Panc1 (cell line): ENCODE measurements at places on chromosomes 6 and 20.

- no peak for DNase-seq
Observed at GRCh38 chr20:2760952-2761305, 39.5 kb downstream of the CPXM1 start.

- DNase-seq, result no peak
Observed at GRCh38 chr6:42702200-42702599, 20.2 kb downstream of the PRPH2 start.

- DNase-seq, result no peak
Observed at GRCh38 chr6:143901885-143902750, 37.8 kb downstream of the ZC2HC1B start.

GRCh38 chr6:37579444-37580067 lies 79.9 kb upstream of the CCDC167 start:
- DNase-seq, result no peak

- no peak for DNase-seq
Observed at GRCh38 chr6:163008626-163009025, 280.9 kb downstream of the PACRG start.

- no peak for DNase-seq
Observed at GRCh38 chr20:57139342-57140093, 126.9 kb downstream of the BMP7 start.

DNA sequence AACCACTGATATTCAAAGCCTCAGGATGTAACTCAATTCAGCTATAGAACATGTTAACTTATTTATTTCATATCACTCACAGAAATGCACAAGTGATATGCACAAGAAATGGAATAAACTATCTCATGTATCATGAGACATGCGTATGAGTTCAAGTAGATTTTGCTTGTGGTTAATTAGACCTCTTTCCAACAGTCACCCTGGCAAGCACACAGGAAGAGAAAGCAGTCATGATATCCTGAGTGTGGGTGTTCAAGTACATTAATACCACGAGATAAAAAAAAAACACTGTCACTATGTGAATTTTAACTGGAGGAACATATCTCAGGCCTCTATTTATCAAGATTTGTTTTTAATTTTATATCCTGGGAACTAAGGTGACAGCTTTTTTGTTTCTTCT lies 64.2 kb downstream of the LAMP5 start:
- DNase-seq, result no peak

DNA sequence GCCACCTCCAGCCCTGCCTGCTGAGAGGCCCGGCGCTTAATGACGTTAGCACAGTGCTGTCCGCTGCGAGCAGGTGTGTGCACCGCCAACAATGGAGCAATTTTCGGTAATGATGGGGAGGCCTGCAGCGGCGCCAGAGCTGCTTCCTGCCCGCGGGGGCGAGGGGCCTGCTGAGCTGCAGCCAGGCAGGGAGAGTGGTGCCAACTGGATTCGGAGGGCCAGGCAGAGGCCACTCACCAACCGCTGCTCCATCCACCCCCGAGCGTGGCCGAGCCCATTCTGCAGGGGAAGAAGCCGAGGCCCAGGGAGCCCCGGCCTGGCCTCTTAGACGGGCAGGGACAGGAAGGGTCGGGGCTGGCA lies 9.6 kb downstream of the HRH3 start:
- DNase-seq, result no peak

DNA sequence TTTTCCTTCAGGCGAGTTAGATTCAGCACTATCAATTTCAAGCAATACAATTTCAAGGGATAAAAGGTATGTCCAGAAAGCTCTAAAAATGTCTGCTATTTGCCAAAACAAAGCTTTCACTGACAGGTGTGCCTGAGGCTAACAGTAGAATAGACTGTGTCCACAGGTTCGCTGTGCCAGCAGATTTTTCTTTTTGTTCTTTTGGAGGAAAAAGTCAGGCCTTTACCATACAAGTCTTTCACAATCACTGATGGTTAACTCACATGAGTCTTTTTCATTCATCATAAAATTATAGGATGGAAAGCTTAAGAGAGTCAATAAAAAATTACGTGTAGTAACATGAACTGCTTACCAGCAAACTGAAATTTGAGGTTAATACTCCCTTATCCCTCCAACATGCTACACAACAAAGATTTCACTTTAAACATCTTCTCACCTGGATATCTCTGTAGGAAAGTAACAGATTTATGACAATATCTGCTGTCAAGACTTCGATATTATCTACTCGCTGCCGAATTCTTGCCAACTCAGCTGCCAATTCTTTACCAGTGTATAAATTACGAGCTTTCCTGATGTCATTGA lies 95.4 kb downstream of the MAP3K5 start:
- no peak for DNase-seq

- DNase-seq, result no peak
Observed at GRCh38 chr6:72677740-72678139, 55.9 kb downstream of the KCNQ5 start.

- DNase-seq, result no peak
Observed at GRCh38 chr6:20791944-20792343, 257.7 kb downstream of the CDKAL1 start.
